Hepatocyte (in vitro differentiated cells): ENCODE measurements at places on chromosomes 2 and 18.

GRCh38 chr2:100012561-100012960 is 129.8 kb downstream of the AFF3 start:
- no peak for DNase-seq

DNA sequence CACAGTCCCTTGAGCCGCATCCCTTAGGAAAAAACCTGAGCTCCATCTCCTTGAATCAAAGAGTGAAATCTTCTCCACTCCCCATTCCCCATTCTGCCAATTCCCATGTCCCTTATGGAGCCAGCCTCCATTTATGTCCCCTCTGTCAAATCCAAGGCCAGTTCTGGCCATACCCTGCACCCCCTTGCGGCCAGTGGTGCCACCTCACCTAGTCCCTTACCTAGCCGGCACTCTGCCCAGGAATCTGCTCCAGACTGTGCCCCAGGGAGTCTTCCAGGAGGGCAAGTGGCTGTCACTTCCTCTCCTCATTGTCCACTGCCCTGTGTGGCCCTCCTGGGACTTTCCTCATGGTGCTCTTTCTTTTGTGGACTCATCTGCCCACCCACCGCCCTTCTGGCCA is 195.4 kb upstream of the RMP24 start:
- no peak for DNase-seq

DNA sequence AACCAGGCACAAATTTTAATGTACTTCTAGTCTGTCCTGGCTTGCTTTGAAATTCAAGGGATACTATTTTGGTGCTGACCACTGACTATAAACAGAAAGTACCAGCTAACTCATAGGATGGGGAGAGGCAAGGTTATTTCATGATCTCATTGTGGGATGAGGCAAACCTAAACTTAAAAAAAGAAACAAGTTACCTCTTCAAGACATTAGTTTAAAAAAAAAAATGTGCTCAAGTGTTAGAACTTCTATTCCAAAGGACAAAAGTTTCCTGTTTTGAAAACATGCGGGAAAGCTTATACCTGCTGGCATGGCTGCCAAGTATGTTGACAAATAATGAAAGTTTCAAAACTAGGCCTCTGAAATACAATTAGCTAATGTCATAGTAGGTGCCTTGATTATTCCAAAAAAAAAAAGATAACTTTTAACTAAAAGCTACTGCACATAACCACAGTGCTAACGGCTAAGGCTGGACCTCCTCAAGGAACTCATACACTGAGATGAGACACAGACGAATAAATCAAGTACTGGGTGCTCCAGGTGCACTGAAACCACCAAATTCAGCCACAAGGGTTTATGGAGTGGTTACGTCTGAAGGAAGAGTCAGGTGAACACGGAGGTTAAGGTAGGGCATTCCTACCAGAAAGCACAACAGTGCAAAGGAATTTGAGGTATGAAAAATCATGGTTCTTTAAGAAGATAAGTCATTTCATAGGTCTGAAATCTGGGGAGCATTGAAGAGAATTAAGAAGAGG is 38.1 kb downstream of the TMEM131 start:
- no peak for DNase-seq

DNA sequence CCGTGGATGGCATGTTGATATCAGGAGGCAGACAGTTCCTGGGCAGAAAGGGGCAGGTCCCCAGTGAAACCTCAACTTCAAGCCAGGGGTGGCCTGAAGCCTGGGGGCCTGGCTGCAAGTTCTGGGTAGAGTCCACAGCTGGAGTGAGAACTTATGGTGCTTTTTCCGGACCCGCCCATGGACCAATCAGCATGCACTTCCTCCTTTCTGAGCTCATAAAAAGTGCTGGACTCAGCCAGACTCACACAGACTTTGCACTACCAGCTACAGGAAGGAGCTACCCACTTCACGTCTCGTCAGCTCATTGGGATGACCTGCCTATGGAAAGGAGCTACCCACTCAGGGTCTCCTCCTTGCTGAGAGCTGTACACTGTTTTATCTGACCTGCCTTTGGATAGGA is 183.1 kb upstream of the MC4R start:
- DNase-seq, result no peak

DNA sequence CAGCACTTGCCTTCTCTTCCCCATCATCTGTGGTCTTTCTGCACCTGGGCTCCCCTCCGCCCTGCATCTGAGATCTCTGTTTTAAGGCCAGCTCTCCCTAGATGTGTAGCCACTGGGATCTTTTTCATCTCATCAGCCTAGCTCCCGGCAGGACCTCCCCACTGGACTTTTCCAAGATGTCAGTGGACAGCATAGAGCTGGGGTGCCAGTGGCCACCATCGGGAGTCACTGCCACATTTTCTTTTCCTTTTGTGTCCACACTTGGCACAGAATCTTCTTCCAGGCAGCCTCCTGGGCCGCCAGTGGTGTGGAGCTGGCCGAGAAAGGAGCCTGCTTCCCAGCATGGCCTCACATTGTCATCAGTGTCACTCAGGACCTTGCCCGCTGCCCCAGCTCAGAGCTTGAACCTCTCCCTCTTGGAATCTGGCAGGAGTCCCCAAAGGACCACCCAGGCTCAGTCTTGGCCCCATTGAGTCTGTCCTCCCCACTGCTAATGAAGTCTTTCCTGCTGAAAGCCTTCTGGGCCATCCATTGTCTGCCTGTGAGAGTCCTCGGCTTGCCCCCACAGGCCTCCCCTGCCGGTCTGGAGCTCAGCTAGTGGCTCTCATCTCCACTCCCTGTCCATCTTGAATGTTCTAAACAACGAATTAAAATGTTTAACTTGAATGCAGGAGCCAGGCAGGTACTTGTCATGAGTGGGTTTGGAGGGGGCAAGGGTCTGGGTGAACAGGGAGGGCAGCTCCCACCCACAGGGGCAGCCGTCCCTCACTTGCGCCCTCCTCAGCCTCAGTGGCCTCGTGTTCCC is 324.4 kb downstream of the GBX2 start:
- no peak for DNase-seq

DNA sequence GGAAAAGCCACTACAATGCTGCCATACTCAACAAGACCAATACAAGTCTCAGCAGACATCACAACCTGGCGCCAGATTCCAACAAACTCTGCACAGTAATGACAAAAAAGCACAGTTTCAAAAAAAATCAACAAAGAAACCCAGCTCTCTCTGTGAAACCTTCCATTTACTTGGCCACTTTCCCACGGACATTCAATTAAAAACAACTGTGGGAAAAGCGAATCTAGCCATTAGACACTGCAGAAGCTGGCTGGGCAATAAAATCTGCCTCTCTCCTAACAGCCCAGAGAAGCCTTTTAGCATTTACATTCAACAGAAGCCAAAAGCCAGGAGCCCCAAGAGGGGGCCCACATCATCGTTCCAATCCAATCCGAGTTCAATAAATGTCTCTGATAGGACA is 128.9 kb downstream of the HDAC4 start:
- DNase-seq, result no peak

DNA sequence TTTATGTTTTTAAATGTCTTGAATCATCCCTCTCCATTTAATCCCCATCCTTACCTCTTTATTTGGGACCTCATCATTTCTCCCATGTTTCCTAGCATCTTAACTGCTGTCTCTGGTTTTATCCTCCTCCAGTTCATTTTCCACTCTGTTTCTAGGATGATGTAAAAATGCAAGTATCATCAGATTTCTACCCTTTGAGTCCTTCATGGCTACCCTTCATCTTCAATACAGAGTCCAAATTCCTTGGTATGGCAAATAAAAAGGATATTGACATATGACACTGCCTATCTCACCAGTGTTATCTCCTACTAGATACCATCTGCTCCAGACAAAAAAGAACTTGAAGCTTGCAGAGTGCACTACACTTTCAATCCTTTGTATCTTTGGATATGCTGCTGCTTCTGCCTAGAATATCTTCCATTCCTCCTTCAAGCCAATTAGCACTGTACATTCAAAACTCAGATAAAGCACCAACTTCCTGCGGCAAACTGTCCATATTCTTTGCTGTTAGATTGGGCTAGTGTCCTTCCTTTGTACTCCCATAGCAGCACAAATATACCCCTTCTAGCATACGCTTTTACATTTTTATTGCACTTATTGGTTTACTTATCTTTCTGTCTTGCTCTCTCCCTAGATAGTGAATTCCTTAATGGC is 24.6 kb upstream of the TLK1 start:
- no peak for DNase-seq

- DNase-seq, result no peak
Observed at GRCh38 chr2:216776066-216776850, 80.9 kb upstream of the IGFBP5 start.

- DNase-seq, result no peak
Observed at GRCh38 chr2:239312081-239312511, 88.7 kb downstream of the HDAC4 start.

GRCh38 chr2:56025469-56026193 is 102.0 kb upstream of the EFEMP1 start:
- no peak for DNase-seq

DNA sequence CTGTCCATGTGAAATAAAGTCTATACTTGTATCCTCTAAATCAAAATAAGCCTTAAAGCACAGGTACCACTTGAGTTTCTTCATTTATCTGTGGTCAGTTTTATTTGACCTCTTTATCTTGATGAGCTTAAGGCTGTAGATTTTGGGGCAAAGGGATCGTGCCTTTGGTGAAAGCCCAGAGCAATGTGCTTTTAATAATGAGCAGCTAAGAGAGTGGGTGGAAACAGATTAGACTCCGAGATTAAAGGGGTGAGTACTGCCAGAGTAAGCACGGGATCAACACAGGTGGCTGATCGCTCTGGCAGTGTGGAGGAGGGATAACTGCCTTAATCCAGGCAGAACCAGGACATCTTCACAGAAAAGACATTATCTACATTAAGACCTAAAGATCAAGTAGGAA is 280.4 kb downstream of the TDRD15 start:
- DNase-seq, result no peak

DNA sequence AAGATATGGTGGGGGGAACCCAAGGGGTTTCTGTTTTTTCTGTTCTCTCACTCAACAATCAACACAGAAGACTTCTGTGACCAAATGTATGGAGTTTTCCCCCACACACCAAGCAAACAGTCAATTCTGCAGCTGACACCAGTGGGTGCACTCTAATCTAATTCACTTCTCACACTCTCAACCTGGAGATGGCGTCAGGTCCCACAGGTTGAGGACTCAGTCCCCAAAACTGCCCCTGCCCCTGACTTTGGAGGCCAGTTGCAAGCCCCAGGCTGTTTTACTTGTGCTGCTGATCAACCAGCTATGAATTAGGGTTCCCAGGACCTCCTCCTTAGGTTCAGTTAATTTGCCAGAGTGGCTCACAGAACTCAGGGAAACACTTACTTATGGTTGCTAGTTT is 6.2 kb downstream of the RNU2-63P start:
- DNase-seq, result no peak

DNA sequence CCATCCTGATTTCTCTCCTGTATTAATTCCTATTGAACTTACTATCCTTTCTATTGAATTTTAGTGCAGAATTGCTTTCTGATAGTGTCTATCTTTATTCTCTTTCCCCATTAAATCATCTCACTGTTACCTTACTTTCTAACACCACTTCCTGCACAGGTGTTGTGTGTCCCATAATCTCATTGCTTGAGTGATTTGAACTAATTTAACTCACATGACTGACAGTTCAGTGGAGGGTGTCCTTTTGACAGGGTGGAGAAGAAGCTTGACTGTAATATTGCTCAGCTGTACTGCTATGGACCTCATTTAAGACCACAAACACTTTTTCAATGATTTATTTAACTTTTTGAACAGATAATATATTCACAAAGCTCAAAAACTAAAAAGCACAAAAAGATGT is 211.8 kb downstream of the NRXN1 start:
- DNase-seq, result no peak

DNA sequence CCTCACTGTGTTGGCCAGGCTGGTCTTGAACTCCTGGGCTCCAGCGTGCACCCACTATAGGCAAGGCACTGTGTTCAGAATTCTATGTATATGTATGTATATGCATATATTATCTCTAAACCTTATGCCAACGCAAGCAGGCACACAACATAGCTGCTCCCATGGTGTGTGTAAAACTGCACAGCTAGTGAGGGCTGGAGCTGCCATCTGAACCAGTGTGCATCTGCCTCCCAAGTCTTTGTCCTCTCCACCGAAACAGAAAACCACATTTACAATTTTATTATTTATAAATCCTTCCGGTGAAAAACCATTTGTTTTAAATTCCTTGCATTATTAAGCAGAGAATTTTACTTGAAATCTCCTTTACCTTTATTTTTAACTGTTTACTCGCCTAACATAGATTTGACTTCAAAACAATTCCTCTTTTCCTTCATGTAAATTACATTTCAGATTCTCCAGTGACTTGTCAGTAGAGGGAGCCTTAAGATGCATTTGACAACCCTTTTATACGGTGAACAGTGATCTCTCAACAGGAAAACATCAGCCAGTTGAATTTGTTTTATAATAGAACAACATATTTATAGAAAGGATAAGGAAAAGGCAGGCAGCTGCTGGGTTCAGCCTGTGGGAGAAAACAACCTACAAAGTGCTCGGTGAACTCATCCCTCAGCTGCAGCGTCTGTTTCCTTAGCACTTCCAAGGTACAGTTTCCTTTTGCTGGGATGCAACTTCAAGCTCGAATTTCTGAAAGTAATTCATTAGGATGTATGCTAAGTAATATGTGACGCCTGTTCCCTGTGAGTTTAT is 101.2 kb downstream of the MYT1L start:
- no peak for DNase-seq

- no peak for DNase-seq
Observed at GRCh38 chr2:138581909-138582308, 80.3 kb downstream of the SPOPL start.

DNA sequence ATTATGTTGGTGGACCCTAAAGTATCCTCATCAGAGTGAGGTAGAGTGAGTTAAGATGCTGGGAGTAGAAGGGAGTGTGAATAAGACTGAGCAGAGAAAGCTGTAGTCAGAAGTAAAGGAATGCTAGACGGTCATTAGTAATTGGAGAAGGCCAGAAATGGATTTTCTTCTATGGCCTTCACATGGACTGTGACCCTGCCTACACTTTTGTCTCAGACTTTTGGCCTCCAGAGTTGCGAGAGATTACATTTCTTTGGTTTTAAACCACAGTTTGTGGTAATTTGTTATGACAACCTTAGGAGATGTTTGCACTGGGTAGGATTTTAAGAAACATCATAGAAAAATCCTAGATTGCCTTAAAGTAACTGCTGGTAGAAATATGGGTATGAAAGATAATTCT is 1267.7 kb upstream of the TMEFF2 start:
- DNase-seq, result no peak

- DNase-seq, result no peak
Observed at GRCh38 chr2:179702912-179703311, 158.5 kb downstream of the ZNF385B start.

DNA sequence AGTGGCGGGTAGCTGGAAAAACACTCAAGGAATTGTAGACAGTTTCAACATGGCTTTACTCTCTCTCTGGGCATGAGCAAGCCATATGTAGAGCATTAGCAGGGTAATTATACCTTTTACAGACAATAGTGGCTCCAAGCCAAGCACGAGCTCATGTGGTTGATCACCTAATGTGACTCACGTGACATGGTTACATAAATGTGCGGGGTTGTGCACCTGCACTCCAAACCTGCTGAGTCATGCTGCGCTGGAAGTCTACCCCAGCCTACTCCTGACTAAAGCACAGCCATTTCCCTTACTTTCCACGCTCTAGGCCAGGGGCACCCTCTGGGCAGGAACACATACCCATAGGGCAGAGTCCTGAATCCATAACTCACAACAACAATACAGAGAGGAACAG is 232.8 kb downstream of the MBD5 start:
- DNase-seq, result no peak
